ENCODE measurements at places on chromosomes 2 and 18.

- DNase-seq: no peak
These were observed 205.9 kb downstream of the MYO1B start for GRCh38 chr2:191451116-191451515.

- peak; percentile 64 for DNase-seq
These were observed 1.2 kb downstream of the PTPN4 start for GRCh38 chr2:119760956-119761275.

DNA sequence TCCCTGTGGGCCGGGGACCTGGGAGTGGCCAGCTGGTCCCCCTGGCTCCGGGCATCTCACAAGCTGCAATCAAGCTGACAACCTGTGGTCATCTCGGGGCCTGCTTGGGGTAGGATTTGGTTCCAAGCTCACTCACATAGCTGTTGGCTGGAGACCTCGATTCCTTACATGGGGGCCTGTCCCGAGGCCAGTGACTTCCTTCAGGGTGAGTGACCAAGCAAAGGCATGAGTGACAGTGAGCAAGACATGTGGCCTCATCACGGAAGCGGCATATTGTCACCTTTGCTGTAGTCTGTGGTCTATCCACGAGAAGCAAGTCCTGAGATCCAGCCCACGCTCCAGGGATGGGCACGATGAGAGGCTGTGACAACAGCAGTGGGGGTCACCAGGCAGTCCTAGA, 131.4 kb upstream of the ID2 start:
- DNase-seq: no peak

- no peak for DNase-seq
These were observed 47.5 kb downstream of the SKA1 start for GRCh38 chr18:50422286-50422898.

DNA sequence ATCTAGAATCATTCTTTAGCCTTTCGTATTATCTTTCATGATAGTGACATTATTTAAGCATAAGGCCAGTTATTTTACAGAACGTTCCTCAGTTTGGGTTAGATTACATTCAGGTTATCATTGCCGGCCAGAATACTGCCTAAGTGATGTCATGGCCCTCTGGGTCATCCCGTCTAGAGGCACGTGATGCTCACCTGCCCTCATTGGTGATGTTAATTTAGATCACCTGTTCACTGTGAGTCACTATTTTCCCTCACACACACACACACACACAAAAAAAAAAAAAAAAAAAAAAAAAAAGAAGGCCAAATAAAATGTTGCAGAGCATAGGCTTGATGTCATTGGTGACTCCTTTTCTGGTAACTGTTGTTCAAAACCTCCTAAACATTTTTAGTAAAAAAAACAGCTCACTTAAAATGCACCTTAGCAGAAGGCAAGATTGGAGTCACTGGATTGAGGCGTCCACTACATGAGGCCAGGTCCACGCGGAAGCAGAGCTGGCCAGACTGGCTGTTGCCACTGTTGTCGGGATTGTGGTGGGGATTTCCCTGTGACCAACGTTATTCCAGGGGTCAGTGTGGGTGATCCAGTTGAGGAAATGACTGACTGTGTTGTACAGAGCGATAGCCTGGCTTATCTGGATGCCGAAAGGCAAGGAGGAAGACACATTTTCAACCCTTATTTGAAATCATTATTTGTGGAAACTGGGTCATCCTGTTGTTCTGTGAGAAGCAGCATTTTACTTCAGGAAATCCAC, 52.1 kb upstream of the CNGA3 start:
- DNase-seq: no peak

GRCh38 chr2:239406316-239406995, 5.6 kb upstream of the HDAC4 start:
- no peak for DNase-seq

DNA sequence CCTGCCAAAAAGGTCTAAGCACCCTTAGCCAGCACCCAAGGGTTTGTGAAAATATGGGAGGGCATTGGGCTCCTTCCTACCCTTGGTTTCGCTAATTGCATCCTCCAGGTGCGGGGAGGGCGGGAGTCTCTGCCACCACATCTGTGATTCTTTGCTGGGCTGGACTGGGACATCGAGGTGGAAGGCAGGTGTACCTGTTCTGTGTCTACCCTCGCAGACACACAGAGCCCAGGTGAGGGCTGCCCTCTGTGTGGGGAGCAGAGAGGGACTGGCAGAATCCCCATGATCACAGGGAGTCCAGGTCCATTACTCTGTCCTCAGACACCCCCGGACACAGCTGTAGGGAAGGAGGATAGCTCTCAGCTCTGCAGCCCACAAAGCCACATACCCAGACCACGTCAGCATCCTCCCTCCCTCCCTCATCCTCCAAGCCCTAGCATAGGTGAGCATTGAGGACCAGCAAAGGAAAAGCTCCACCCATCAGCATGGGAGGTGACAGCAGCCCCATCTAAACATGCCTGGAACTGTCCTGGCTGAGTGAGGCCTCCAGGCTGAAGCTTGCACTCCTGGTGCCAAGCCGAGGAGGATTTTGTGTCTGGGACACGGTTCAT, 49.8 kb downstream of the PLB1 start:
- no peak for DNase-seq

All from muscle of back (tissue), 13 donors.